ENCODE measurements at places on chromosomes 12 and 14.

- DNase-seq = no peak
Measured at GRCh38 chr12:108633081-108633533, 587 bp downstream of the SELPLG start.

DNA sequence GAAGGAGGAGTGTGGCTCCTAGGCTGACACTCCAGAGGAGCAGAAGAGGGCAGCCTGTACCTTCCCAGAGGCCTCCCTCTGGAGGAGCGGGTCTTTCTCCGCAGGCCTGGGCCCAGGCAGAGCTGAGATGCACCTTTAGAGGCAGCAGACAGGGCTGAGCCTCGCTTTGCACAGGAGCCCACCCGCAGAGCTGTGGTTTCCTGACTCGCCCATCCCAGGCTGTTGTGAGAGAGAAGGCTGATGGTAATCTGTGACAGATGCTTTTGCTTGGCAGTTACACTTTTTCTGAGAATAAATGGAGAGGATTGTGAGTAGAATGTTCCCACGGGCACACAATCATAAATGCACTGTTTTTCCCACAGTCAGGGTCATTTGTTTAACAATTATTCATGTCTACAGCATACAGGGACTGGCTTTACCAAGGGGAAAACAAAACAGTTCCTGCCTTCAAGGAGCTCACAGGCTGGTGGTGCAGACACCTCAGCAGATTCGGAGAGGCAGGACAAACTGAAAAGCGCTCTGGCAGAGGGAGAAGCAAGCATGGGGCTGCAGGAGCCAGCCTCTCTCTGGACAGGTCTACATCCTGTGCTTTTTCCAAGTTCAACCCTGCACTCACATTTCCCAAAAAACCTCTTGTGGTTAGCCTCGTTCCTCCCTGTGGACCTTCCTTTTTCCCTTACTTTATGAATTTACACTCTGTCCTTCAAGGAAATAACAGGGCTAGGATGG lies 13.9 kb downstream of the EVL start:
- DNase-seq = no peak

DNA sequence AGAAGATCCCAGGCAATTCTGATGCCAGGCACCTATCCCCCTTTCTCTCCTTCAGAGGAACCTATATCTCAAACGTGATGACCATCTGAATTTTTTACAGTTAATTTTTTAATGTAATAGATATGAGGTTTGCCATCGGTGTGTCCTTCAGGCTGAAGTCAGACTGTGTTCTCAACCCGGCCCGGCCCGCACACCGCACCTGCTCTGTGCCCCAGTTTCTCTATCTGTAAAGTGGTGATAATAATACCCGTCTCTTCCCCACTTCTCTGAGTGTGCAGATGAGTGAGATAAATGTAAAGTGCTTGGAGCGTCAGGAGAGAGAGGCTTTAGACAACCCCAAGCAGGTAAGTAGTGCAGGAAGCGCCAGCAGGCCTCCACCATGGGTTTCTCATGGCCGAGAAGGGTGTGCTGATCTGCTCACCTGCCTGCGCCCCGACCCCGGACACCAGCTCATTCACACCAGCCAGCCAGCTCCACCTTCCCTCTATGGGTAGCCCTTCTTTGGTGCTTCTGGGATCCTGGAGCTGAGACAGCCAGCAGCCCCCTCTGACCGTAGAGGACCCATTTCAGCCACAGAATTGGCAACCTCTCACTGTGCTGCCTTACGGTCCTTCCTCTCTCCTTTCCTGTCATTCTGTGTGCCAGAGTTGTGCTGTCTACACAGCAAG lies 80.0 kb downstream of the ZFP36L1 start:
- DNase-seq = no peak

GRCh38 chr14:35072226-35072625 lies 26.2 kb downstream of the FAM177A1 start:
- no peak for DNase-seq

GRCh38 chr12:16063726-16064125 lies 152.6 kb downstream of the DERA start:
- DNase-seq = no peak

All from mesothelial cell of epicardium (in vitro differentiated cells).